ENCODE measurements at places on chromosomes 3 and 15. TPM values are rescaled to one million over a fixed set of nuclear protein-coding genes. Genes with fewer than 3 reads are reported as not detected.

The VGLL3 gene
- 15.8 TPM for total RNA-seq

The PRSS50 gene
- total RNA-seq = not detected

The SLC22A14 gene
- total RNA-seq = not detected

The ERICH6 gene
- not detected for total RNA-seq

The CYP1A2 gene
- total RNA-seq = not detected

The GP5 gene
- not detected for total RNA-seq

The MOBP gene
- total RNA-seq = not detected

The GP9 gene
- total RNA-seq = not detected

The FOXB1 gene
- not detected for total RNA-seq

The BBS4 gene
- total RNA-seq = 25.0 TPM

The ATP13A4 gene
- 0.15 TPM for total RNA-seq

The VEPH1 gene
- 25.9 TPM for total RNA-seq

The DZIP1L gene
- 13.6 TPM for total RNA-seq

The PP2D1 gene
- not detected for total RNA-seq

The UBA7 gene
- 14.5 TPM for total RNA-seq

The ERC2 gene
- 0.30 TPM for total RNA-seq

The C3orf33 gene
- total RNA-seq = 2.0 TPM

The PLA2G4D gene
- total RNA-seq = not detected

The CELSR3 gene
- 2.7 TPM for total RNA-seq

The MFSD1 gene
- total RNA-seq = 37.0 TPM

The GOLGA8M gene
- not detected for total RNA-seq

The APOD gene
- total RNA-seq = 1.0 TPM

The ASB14 gene
- not detected for total RNA-seq

The TMEM40 gene
- not detected for total RNA-seq

The DUOX1 gene
- total RNA-seq = not detected

The TMEM158 gene
- total RNA-seq = 40.4 TPM

The ZNF662 gene
- 1.0 TPM for total RNA-seq

The ACKR2 gene
- under 0.01 TPM for total RNA-seq

The NPAP1 gene
- total RNA-seq = not detected

The LRRIQ4 gene
- not detected for total RNA-seq

The PLSCR2 gene
- total RNA-seq = not detected

The RTP1 gene
- not detected for total RNA-seq

The IGF1R gene
- 15.0 TPM for total RNA-seq

The STRIT1 gene
- not detected for total RNA-seq

The KATNBL1 gene
- total RNA-seq = 34.5 TPM

The MKRN3 gene
- total RNA-seq = under 0.01 TPM

The OSTN gene
- total RNA-seq = not detected

The EIF4G1 gene
- total RNA-seq = 375 TPM

The ADAMTSL3 gene
- 1.0 TPM for total RNA-seq

The TMEM108 gene
- total RNA-seq = 0.89 TPM

The MKRN2OS gene
- total RNA-seq = not detected

The CACNA2D3 gene
- total RNA-seq = not detected

The PLSCR5 gene
- not detected for total RNA-seq

The SERINC4 gene
- 0.15 TPM for total RNA-seq

The LTK gene
- 0.50 TPM for total RNA-seq

The QARS1 gene
- total RNA-seq = 364 TPM

The PIERCE2 gene
- total RNA-seq = 2.4 TPM

The SLC51A gene
- not detected for total RNA-seq

The GHSR gene
- total RNA-seq = not detected

The PRR23A gene
- total RNA-seq = not detected

The CYP1A1 gene
- not detected for total RNA-seq

The FETUB gene
- total RNA-seq = not detected

The FGD5 gene
- under 0.01 TPM for total RNA-seq

The ZNF660 gene
- 1.5 TPM for total RNA-seq

The TMEM45A gene
- 13.2 TPM for total RNA-seq
